ENCODE measurements at places on chromosomes 16 and 17.

GRCh38 chr16:30398661-30399434, 3.6 kb downstream of the ZNF48 start:
- no peak for DNase-seq

- no peak for DNase-seq
Observed at GRCh38 chr17:42243493-42243982, 32.7 kb downstream of the STAT5B start.

DNA sequence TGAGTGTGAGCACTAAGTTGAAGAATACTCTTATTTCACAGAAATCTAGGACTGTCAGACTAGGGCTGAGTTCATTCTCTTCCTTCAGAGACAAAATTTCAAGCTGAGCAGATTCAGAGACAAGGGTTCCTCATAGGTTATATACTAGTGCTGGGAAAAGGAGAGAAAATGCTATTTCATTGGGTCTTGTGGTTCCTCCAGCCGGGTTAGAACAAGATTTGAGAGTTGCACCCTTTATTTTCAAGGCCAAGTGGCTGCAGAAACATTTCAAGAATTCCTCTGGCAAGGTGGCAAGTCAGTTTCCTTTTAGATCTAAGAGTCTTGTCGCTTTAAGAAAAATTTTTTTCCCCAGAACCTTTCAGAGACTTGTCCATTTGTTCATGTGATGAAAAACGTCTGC, 6.8 kb downstream of the THUMPD1 start:
- DNase-seq, result no peak

DNA sequence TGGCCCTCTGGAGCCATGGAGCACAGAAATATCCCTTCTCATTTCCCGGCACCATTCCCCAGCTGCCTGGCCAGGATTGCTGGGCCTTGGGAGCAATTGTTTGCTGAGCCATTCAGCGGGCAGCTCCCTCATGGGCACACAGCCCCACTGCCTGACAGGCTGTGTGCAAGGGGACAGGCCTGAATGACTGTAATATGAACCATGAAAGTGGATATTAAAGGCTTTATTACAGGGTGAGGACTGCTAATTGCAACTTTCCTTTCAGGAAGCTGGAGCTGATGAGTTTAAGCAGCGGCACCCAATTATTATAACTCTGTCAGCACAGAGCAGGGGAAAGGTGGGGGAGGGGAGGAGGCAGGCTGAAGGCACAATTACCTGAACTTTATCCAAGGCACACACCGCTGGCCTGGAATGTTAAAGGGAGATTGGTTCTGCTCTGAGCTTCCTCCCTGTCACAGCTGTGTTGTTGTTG, 159.8 kb upstream of the SDK2 start:
- DNase-seq, result no peak

- no peak for DNase-seq
Observed at GRCh38 chr16:287298-287811, 4.4 kb downstream of the PDIA2 start.

DNA sequence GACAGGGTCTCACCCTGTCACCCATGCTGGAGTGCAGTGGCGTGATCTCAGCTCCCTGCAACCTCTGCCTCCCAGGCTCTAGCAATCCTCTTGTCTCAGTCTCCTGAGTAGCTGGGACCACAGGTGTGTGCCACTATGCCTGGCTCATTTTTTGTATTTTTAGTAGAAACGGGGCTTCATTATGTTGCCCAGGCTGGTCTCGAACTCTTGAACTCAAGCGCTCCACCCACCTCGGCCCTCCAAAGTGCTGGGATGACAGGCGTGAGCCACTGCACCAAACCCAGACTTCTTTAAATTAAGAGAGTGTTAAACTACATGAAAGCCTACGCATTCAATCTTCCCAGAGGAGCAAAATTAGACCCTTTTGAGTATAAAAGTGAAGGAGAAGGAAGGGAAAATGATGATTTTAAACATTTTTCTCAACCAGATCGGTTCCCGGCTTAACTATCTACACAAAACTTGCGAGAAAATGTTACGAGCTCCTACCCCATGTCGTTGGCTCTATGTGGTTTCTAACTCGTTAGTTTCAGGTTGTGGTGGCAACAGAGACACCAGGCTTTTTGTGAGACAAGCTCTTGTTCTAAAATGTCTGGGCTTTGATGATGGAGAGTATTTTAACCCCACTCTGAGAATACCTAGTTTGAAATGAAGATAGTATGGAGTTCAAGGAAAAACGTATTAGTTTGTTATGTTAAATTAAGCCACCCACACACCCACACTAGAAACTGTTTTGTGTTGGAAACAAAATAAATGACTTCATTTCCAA, 26.3 kb downstream of the STAT5B start:
- no peak for DNase-seq

GRCh38 chr16:54459509-54460262, 173.1 kb upstream of the IRX3 start:
- DNase-seq, result no peak
